ENCODE measurements at places on chromosomes 5 and 9.

DNA sequence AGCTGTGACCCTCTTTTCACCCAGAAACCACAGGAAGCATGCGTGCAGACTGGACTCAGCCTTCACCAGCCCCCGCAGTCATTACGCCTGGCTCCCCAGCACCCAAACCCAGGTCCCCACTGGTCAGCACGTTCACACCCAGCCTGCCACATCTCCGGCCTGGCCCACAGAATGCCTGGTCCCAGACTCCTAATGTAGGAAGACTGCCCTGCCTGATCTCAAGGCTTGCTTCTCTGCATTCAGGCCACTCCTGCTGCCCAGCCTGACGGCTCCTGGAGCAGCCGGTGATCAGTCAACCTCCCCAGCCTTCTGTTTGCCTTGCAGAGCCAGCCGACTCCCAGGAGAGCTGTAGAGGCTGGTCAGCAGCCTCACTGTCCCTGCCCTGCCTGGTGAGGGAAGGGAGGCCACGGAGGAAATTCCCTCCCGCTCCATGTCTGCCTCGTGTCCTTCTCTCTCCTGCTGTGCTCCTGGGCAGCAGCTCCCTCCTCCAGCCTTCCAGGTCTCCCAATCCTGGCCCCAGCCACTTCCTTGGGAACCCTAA, 25.4 kb downstream of the ADAMTS2 start:
- no peak for DNase-seq

DNA sequence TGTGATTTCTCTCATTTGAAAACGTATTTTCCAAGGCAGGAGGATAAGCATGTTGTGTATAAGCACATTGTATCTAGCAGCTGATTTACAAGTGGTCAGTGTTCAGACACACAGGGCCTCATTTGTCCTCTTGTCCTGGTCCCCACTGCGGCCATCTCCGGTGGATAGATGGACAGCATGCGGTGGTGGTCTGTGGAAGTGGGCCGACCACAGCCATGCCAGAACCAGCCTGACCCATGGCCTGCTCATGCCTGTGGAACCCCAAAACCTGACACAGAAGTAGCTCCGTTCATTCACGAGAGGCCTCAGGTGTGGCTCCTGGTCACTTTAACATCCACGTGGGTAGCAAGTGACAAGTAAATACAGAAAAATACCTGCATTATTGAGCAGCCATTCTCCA, 14.6 kb downstream of the IRX2 start:
- DNase-seq = no peak

GRCh38 chr9:114538241-114538640, 33.0 kb upstream of the WHRN start:
- peak; percentile 41 for DNase-seq

- DNase-seq = no peak
Measured at GRCh38 chr5:124663101-124663506, 83.3 kb downstream of the ZNF608 start.

Measured in CD4-positive, alpha-beta T cell treated with Interleukin-17A for 1 hour (primary cell).